ENCODE measurements at places on chromosomes 6 and 20.

- no peak for DNase-seq
These were observed 28.9 kb downstream of the CNKSR3 start for GRCh38 chr6:154481521-154482013.

GRCh38 chr20:62454904-62455636, 20.7 kb downstream of the GATA5 start:
- DNase-seq, result no peak

DNA sequence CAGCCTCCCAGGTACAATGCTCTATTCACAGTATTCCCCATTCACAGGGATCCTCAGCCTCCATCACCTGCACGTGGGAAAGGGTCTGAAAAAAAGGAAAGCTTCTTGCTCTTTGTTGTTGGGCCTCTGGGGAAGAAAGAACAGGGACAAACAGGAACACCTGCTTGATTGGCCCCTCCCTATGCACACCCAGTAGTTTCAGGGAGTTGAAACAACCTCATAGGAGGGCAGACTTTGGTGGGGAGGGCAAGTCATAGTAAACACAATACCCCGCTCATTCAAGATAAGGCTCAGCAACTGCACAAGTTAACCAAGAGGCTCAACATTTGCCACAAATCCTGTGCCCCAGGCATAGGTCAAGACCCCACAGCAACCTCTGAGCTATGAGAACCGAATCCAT, 1.7 kb downstream of the GHRH start:
- no peak for DNase-seq

- DNase-seq, result no peak
These were observed 59.2 kb upstream of the SNX9 start for GRCh38 chr6:157763904-157764177.

All from CD4-positive, alpha-beta T cell (primary cell).